ENCODE measurements at places on chromosomes 3 and 15. TPM values are rescaled to one million over a fixed set of nuclear protein-coding genes. Genes with fewer than 3 reads are reported as not detected.
A peak's percentile ranks its signal among the peaks of the same experiment; 100 is the strongest.

SCAANT1 gene
- total RNA-seq = not detected

C2CD4B gene
- not detected for total RNA-seq

TRNT1 gene
- total RNA-seq = 43.0 TPM

DNA sequence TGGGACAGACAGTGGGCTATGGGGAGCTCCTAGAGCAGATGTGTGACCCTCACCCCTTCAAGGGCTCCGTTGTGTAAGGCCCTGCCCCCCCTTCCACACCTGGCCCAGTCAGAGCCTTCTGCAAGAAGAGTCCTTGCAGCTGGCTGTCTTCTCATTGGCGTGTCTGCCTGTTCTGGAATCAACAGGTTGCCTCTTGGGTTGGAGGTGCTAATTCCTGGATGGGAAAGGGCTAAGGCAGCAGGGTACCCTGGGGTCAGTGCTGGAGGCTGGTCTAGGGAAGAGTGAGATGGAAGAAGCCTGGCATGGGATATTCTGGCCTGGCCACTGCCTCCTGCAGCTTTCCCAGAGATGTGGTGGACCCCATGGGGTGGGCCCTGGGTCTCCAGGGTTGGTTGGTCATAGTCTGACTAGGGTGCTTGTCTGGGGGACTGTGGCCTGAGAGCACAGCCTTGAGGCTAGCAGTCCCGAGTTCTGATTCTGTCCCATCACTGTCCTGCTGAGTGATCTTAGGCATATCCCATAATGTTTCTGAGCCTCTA lies 5.1 kb downstream of the TEX264 start:
- H3K27me3 ChIP-seq = no peaks in the 10 kb centered on the region
- DNase-seq = peak; percentile 17
- H3K36me3 ChIP-seq = no peaks in the 10 kb centered on the region

DNA sequence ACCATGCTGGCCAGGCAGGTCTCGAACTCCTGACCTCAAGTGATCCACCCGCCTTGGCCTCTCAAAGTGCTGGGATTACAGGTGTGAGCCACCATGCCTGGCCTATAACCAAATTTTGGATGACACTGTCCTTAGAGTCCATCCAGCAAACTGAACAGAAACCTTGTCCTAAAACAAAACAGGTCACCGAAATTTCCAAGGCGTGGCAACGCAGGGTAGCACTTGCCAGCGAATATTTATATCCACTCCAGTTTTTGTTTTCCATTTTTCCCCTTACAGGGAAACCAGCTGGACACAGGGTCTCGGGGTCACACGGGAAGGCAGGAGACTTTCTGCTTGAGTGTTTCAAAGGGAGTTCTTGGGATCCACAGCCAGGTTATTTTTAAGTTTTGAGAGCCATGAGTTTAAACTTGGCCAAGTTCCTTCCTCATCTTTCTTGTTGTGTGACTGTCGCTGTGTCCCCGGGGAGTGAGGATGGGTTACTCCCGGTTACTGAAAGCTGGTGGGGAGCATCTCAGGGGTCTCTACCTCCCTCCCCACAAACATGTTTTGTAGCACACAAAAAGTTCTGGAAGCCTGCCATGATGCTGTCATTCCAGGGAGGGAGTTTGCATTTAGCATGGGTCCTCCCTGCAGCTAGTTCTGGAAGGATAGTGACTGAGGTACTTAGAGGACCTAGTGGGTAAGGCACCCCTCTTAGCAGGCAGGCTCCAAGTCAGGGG lies 12.6 kb downstream of the LIMD1 start:
- peak; percentile 17 for DNase-seq
- H3K4me1 ChIP-seq = peaks cover 63% of the 10 kb centered on the region
- no peaks in the 10 kb centered on the region for H3K36me3 ChIP-seq
- H3K27ac ChIP-seq = no peak overlapping the region
- H3K27me3 ChIP-seq = no peaks in the 10 kb centered on the region

DNA sequence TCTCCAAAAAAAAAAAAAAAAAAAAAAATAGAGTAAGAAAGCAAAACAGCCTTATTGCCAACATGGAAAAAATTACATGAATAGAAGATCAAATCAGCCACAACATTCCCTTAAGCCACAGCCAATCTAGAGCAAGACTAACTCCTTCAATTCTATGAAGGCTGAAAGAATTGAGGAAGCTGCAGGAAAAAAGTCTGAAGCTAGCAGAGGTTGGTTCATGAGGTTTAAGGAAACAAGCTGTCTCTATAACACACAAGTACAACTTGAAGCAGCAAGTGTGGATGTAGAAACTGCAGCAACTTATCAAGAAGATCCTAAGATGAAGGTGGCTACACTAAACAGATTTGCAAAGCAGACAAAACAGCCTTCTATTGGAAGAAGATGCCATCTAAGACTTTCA lies 9.3 kb downstream of the PARL start:
- no peaks in the 10 kb centered on the region for H3K27me3 ChIP-seq
- H3K4me1 ChIP-seq = peaks cover 4% of the 10 kb centered on the region
- no peak overlapping the region for H3K4me3 ChIP-seq
- H3K27ac ChIP-seq = no peak overlapping the region
- H3K36me3 ChIP-seq = no peaks in the 10 kb centered on the region

Measured in spleen (tissue), 13 donors.